ENCODE measurements at places on chromosomes 5 and 9.

DNA sequence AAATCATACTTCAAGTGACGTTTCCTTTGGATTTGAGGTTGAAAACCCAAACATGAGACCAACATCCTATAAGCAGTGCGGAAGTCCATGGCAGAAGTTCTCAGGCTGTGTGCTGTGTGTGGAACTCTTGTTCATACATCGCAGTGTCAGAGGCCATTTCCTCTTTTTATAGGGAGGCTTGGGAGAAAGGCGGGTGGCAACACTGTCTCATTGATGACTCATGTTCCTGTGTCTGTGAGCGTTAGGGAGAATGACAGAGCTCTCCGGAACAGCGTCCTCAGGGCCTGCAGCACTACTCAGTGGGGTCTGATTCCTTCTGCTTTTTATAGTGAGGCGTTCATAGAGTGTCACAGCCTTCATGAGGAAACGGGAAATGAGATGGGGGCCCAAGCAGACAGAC lies 98.8 kb upstream of the BASP1 start:
- DNase-seq = no peak

DNA sequence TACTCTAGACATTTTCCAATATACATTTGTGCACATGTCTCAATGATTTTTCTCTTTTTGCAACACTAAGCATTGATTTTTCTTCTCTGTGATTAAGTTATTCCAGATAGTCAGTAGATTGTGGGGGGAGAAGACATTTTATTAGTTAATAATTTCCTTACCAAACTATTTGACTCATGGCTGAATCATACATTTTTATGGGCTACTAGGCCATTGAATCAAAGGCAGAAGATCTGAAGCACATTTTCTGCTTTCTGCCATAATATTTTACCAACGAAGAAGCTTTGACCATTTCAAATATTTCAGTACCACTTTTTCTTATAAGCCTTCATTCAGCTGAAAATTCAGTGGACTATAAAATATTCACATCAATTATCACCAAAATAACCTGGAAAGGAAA lies 175.6 kb downstream of the IRX2 start:
- DNase-seq = no peak

GRCh38 chr9:71620746-71621145 lies 147.6 kb downstream of the CEMIP2 start:
- no peak for DNase-seq

DNA sequence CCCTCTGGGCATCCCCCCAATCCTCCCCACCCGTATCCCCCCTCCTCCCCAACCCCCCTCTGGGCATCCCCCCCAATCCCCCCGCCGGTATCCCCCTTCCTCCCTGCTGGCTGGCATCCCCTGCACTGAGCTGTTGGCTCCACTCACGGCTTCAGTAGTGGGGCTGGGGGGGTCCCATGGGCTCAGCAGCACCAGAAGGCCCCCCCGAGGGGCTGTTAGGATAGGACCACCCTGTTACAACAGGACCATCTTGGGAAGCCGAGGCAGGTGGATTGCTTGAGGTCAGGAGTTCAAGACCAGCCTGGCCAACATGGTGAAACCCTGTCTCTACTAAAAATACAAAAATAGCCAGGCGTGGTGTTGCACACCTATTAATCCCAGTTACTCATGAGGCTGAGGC lies 42.4 kb downstream of the EXD3 start:
- no peak for DNase-seq

- DNase-seq = no peak
These were observed 769.7 kb downstream of the TAF11L14 start for GRCh38 chr5:18403941-18404438.

DNA sequence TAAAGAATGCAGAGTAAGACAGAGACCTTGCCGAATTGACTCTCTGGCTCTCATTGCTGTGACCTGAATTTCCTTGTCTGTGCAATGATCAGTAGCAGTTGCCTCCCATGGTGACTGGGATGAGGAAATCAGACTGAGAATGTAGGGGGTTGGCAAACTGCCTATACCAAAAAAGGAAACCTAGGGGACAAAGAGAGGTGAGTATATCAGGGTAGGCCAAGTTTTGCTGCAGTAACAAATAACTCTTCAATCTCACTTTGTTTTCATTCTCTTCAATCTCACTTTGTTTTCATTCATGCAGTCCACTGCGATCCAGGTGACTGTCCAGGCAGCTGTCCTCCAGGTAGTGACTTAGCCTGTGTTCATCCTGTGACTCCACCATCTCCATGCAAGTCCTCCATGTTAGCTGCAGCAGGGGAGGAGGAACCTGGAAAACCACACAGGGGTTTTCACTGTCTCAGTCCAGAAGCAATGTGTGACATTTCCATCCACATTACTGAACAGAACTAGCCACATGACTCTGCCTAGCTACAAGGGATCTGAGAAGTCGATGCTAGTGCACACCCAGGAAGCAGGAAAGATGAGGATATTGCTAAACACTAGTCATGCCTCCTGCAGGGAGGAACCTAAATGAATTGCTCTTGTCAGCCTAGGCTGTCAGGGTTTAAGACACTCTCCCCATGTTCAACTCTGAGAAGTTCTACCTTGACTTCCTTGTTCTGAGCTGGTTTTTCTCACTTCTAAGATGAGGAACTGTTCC lies 26.0 kb downstream of the TMEM174 start:
- no peak for DNase-seq

DNA sequence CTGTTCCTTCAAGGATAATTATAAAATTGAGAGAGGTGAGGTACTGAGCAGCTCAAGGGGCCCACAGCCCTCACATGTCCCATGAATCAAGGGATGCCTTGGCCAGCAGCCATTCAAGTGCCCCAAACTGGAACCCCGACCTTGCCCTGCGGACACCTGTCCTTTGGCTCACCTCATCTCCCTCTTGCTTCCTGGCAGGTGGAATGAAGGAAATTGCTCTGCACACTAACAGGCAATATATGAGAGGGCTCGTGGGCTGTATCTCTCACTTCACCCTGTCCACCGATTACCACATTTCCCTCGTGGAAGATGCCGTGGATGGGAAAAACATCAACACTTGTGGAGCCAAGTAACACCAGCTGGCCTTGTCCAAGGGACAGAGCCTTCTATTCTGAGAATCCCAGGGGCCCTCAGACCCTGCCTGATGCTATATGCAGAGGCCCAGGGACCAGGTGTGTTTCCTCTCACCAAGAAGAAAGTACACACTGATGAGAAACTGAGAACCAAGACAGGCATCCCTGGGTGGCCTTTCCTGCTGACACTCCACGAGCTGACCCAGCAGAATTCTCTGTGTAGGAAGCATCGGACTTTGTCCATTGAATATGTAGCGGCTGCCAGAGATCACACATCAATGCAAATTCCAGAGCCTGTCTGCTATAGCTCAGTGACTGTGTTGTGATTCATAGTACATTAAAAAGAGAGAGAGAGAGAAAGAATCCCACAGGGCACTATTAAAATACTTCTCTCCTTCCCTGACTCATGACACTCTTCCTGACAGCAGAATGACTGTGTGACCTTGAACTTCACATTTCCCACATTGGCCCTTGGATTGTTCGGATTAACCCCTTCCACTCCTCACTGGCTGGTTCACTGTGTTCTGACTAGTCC lies 92.6 kb downstream of the LIFR start:
- DNase-seq = no peak
